Upper lobe of right lung (tissue), 1 donor: ENCODE measurements at places on chromosomes 4 and X. TPM values are rescaled to one million over a fixed set of nuclear protein-coding genes. Genes with fewer than 3 reads are reported as not detected.

DNA sequence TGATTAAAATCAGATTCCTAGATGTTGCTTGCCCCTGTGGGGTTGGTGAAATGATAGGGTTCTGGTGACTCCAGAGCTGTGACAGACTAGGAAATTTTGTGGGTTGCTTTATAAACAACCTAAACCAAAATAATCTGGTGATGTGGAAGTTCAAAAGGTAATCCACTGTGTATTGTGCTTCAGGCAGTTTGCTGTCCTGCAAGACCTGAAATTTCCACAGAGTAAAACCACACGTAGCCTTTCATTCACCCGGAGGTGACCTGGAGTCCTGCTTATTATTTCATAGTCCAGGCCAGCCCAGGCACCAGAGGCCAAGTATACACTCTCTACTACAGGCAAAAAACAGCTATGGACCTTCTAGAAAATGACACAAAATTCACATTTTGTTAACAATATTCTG, 114.6 kb upstream of the CBR4 start:
- peaks cover 3% of the 10 kb centered on the region for H3K4me1 ChIP-seq
- H3K27me3 ChIP-seq = no peaks in the 10 kb centered on the region
- peaks cover 46% of the 10 kb centered on the region for H3K36me3 ChIP-seq
- H3K27ac ChIP-seq = no peak overlapping the region

- H3K4me3 ChIP-seq = no peak overlapping the region
- H3K4me1 ChIP-seq = peaks cover 18% of the 10 kb centered on the region
- H3K36me3 ChIP-seq = no peaks in the 10 kb centered on the region
These were observed 109.1 kb upstream of the SLC4A4 start for GRCh38 chr4:71229477-71230270.

The AVPR2 gene
- 3.0 TPM for total RNA-seq

The PAGE5 gene
- total RNA-seq = not detected
